Thymus (tissue), 14 donors: ENCODE measurements at places on chromosomes 11 and 22. TPM values are rescaled to one million over a fixed set of nuclear protein-coding genes. Genes with fewer than 3 reads are reported as not detected.
A peak's percentile ranks its signal among the peaks of the same experiment; 100 is the strongest.

- no peak for DNase-seq
Measured at GRCh38 chr11:10673501-10674062, 20.0 kb downstream of the IRAG1 start.

DNA sequence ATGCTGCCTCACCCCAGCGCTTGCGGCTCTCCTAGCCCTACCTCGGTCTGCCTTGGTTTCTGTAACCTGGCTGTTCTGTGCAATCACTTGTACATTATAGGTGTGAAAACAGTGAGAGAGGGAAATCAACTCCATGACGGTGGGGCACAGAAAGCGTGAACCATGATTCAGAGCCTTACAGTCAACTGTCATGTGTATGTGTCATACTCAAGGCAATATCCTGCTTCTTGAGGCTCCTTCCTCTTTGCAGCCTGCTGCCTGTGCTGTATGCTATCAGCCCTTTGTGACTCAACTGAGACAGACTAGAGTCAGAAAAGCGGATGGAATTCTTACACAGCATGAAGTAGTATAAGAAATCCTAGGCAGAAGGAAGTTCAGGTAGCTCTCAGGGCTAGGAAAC is 2.1 kb downstream of the NRIP3 start:
- peak; percentile 45 for DNase-seq

- DNase-seq = no peak
Measured at GRCh38 chr11:64844330-64845128, at the start of gene CDC42BPG. Gene CDC42BPG (minus strand): TSS chr11:64844653. CDS start chr11:64844569, 84 bp downstream.

DNA sequence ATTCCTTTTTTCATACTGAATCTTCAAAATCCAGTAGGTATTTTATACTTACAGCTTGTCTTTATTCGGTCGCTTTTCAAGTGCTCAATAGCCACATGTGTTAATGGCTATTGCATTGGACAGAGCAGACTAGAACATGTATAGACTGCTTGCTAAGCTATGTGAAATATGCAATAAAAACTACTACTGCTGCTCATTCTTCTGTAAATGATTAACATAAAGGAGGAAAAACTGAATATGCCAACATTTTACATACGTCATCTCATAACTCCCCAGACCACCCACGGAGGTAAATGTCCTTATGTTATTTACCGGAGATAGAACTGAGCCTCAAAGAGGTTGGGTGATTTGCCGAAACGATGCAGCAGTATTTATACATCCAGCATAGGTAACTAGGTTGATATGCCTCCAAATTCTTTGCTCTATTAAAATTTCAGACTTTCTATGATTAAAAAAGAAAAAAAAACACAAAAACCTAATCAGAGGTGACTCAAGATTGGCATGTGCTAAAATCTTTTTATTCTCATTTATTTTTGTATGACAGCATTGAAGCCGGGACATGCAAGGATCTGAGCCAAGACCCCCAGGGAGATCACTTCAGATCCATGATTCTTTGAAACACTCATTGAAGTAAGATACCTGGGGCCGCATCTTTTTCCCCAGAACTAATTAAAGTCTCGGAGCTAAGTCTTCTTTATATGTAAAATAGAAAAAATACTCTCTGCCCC is 78.5 kb upstream of the OR5AK2 start:
- no peak for DNase-seq

- DNase-seq = no peak
Measured at GRCh38 chr11:45285930-45286632, at the start of gene SYT13. Gene SYT13 (minus strand): TSS chr11:45286341. CDS start chr11:45286207, 134 bp downstream.

DNA sequence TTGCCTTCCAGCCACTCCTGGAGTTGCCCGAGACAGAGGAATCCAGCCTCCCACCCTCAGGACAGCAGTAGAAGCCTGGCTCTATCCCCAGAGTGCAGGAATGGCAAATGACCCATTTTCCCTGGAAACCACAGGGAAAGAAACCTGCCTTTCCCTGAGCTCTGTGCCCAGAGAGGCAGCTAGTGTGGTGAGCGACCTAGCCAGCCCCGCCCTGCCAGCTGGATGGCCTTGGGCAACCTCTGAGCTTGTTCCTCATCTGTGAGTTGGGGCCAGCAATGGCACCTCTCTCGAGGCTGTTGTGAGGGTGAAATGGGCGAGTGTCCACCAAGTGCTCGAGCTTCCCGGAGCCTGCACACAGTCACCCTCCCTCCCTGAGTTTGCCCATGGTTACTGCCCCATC is 3.7 kb downstream of the OMP start:
- DNase-seq = no peak

DNA sequence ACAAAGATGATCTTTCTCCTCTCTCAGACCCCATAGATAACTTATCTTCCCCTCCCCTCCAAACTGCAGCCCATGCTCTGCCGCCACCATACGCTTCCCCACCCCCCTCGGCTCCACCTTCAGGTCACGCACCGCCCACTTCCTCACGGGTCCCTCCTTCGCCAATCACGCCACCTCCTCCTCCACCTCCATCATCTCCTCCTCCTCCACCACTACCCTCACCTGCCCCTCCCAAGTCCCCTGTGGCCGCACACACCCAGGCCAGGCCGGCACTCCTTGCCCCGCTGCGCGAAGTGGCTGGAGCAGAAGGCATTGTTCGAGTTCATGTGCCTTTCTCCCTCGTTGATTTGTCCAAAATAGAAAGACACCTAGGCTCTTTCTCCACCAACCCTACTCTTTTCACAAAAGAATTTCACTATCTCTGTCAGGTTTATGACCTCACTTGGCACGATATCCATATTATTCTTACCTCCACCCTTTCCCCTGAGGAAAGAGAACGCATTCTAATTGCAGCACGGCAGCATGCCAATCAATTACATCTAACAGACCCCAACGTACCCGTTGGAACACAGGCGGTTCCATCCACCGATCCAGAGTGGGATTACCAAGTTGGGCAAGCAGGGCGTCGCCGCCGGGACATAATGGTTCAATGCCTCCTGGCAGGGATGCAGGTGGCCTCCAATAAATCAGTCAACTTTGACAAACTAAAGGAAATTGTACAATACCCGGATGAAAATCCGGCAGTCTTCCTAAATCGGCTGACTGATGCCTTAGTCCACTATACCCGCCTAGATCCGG is 12.3 kb upstream of the OR56A3 start:
- DNase-seq = no peak

DNA sequence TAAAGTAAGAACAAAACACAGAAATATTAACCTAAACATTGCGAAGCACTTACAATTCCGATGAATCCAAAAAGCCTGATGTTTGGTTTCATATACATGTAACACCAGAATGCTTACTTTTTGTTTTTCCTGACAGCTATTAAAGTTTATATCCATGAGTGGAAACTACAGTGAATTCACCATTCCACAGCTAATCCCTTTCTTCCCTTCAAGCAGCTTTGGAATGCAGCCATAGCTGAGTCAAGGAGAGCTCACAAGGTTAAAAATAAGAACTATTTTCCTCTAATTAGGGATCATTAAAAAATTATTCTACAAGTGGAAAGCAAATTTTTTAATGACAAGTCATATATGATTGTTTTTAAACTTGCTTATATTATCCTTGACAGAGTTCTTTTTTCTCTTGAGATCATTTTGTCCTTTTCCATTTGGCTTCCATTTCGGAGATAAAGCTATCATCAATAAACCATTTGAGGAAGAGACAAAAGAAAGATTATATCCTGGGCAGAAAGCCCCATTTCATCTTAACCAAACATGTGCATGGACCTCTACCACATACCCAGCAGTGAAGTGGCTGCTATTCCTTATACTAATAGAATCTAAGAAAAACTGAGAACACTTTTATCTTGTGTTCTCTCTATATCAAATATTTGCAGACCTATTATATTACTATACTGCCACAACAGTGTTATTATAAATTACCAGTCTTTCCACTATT is 19.7 kb upstream of the FIBIN start:
- no peak for DNase-seq

- DNase-seq = no peak
Measured at GRCh38 chr22:49548356-49549202, 279.1 kb downstream of the BRD1 start.

DNA sequence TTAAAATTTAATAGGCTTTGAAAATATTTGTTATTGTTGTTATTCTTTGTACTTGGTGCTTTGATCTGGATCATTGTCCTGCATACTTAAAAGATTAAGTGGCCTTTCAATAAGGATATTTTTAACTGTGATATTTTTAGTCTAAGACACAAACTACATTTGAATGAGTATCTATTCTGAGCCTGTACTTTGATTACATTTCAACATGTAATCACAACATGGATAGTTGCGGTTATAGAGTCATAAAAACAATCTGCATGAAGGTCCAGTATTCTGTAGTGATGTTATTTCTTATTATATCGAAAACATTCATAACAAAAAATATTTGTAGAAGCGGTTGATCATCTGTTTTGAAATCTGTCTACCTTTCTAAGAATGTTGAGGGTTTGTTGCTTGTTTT is 58.6 kb downstream of the HIPK3 start:
- no peak for DNase-seq

DNA sequence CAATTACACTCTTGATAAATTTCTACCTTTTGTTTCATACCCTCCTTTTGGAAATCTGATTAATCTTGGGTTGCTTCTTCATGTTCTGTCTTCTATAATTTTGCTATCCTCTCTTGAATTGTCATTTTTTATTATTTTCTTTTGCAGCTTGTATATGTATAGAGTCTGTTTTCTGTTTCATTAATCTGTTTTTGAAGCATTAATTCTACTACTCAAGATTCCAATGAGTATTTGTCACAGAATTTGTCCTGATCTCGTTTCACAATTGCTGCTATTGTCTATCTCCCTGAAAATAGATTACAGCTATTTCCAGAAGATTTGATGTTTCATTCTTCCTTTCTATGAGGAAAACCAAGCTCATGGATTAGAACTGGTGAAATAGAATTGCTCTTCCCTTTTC is 406.1 kb downstream of the DYNC2H1 start:
- no peak for DNase-seq

- no peak for DNase-seq
Measured at GRCh38 chr22:22424210-22424800, 84.2 kb downstream of the ZNF280B start.

The YWHAH gene
- 115 TPM for polyA plus RNA-seq

The CCDC87 gene
- polyA plus RNA-seq = 0.23 TPM

The KRTAP5-9 gene
- polyA plus RNA-seq = 0.48 TPM

The GALNT18 gene
- 16.1 TPM for polyA plus RNA-seq

The TMEM41B gene
- polyA plus RNA-seq = 36.6 TPM

The MCHR1 gene
- 0.39 TPM for polyA plus RNA-seq
